ENCODE measurements at places on chromosomes 12 and 14. TPM values are rescaled to one million over a fixed set of nuclear protein-coding genes. Genes with fewer than 3 reads are reported as not detected.
A peak's percentile ranks its signal among the peaks of the same experiment; 100 is the strongest.

GRCh38 chr12:111418594-111418880, 12.8 kb downstream of the SH2B3 start:
- DNase-seq = no peak

- no peak for DNase-seq
Measured at GRCh38 chr14:96852823-96853422, 55.7 kb downstream of the VRK1 start.

GRCh38 chr12:108418164-108418890, 79.2 kb upstream of the CMKLR1 start:
- DNase-seq = no peak

DNA sequence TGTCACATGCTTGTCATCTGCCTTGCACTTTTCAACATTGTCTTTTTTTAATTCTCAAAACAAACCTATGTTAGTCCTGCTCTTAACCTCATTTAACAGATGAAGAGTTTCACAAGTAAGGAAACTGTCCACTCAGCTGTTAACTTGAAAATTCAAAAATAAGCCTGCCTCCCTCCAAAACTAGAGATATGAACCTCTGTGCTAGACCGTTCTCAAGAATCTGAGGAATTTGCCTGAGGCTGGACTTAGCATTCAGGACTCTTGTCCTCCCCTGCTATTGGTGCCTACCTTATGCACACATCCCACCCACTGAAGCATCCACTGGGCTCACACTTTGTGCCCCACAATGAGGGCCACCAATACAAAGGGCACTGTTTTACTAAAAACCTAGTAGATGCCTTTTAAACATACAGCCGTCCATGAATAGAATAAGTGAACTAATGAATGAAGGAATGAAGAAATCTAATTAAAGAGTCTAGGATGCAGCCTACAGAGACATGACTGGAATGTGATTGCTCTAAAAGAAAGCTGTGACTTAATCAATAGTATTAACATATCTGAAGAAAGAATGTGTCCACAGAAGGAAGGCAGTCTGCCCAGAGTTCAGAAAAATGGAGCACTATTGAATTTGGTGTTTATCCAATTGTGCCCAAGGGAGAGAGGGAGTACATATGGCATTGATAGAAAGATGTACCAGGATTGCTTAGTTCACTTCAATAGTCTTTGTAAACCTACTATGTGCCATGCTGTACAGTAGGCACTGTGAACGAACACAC, 238.5 kb downstream of the SPTSSA start:
- no peak for DNase-seq

Gene DIO3
- polyA plus RNA-seq = 0.21 TPM

- peak; percentile 93 for DNase-seq
Measured at GRCh38 chr14:93752980-93753561, 35.2 kb downstream of the PRIMA1 start.

- DNase-seq = no peak
Measured at GRCh38 chr12:117521867-117522266, 160.4 kb upstream of the NOS1 start.

Gene RNASE3
- polyA plus RNA-seq = 0.12 TPM

DNA sequence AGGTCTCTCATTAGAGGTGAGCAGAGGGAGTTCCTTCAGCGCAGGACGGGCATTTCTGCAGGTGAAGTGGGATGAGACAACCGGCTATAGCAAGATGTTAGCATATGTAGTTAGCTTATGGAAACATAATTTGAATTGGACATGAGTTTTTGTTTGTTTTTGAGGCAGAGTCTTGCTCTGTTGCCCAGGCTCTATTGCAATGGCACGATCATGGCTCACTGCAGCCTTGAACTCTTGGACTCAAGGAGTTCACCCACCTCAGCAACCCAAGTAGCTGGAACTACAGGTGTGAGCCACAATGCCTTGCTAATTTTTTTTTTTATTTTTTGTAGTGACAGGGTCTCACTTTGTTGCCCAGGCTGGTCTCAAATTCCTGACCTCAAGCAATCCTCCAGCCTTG, 69.2 kb downstream of the RCOR1 start:
- DNase-seq = no peak

- DNase-seq = no peak
Measured at GRCh38 chr12:6292606-6293005, 17.9 kb upstream of the PLEKHG6 start.

- no peak for DNase-seq
Measured at GRCh38 chr14:51228890-51229289, 11.2 kb upstream of the TMX1 start.

DNA sequence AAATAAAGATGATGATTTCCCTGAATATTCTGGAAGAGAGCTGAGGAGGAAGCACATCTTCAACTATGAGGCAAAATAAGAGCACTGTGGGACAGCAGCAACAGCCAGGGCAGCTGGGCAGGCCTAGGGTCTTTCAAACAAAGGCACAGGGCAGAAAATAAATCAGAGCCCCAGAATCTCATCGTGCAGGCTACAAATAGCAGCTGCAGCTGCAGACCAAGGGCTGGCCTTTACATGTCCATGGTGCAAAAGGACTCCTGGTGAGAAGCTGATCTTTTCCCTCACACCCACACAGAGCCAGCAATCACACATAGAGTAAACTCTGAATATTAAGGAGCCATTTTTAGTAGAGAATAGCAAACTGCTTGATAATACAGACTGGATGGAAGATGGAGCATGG, 13.6 kb upstream of the MYBPC1 start:
- DNase-seq = no peak

GRCh38 chr14:74350928-74351323, 2.7 kb downstream of the VRTN start:
- DNase-seq = no peak

- DNase-seq = no peak
Measured at GRCh38 chr14:50808053-50808452, 22.9 kb downstream of the NIN start.

Gene BCL11B
- polyA plus RNA-seq = 0.04 TPM

Gene SDS
- not detected for polyA plus RNA-seq

Gene L3HYPDH
- polyA plus RNA-seq = 18.9 TPM

Gene CNTN1
- 0.04 TPM for polyA plus RNA-seq

GRCh38 chr14:73712540-73713180, 1.5 kb downstream of the PNMA1 start:
- no peak for DNase-seq

DNA sequence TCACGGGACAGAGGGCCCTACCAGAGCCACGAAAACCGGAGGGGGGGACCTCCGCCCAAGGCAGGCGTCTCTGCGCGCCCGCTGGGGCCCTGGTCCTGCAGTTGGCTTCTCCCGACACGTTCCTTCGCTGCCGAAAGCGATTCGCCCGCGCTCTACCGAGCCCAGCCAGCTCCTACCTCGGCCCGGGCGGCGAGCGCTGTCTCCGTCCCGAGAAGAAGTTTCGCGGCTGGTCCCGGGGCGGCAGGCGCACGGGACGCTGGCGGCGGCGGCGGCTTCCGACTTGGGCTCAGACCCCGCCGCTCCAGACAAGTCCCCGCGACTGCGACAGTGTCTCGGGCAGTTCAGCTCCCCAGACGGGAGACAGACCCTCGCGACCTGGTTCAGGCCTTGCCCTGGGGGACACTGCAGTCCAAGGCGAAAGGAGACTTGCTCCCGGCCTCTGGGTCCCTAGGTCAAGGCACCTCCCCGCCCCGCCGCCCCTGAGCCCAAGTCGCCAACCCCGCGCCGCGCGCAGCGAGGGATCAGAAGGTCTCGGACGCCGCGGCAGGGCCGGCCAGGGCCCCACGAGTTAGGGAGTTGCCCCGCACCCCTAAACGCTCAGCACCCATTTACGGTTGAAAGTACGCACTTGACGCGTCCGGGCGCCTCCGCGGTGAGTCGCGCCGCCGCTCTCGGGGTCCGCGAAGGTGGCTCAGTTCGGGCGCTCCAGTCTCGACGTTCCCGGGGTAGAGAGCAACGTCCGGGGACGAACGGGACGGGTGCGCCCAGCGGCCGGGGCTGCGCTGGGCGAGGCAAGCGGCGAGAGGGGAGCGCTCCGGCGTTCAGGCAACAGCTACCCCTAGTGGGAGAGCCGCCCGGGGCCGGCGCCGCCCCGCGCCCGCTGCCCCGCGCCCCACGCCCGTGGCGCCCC, 1.4 kb upstream of the DIO3 start:
- DNase-seq = no peak

Gene CIDEB
- polyA plus RNA-seq = 3.2 TPM

GRCh38 chr12:50985322-50985721, 33.0 kb downstream of the HIGD1C start:
- DNase-seq = no peak

DNA sequence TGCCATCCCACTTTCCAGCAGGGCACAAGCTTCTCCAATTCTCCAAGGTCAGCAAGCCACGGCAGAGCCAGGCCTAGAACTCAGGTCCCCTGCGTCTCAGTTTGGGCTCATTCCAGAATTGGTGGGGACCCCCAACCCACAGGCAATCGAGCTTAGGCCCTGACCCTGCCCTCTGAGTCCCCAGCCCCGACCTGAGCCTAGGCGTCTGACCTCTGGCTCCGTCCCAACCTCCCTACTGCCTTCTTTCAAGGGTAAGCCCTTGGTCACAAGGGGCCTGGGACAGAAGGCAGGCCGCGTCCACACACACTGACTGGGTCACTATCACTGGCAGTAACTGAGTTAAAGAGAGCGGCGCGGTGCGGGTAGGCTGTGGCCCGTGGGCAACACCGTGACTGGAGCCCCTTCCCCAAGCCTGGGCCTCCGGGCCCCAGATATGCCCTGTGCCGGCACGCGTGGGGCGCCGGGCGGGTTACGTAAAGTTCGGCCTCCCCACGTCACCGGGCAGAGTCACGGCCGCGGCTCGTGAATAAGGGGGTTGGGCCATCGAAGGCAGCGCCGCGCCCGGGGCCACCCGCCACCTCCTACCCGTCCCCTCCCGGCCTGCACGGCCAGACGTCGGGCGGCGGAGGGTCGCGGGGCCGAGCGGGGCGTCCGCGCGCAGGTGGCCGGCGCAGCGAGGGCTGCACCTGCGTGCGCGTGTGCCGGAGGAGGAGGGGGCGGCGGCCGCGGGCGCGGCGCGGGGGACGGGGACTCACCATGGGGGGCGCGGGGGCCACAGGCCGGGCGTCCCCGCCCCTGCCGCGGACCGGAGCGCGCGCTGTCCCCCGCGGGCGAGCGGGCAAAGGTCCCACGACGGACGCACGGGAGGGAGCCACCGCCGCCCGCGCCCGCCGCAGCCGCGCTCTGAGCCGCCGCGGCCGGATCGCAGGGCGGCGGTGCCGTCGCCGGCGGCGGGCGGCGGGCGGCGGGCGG, 516 bp downstream of the ANKRD9 start:
- peak; percentile 71 for DNase-seq

DNA sequence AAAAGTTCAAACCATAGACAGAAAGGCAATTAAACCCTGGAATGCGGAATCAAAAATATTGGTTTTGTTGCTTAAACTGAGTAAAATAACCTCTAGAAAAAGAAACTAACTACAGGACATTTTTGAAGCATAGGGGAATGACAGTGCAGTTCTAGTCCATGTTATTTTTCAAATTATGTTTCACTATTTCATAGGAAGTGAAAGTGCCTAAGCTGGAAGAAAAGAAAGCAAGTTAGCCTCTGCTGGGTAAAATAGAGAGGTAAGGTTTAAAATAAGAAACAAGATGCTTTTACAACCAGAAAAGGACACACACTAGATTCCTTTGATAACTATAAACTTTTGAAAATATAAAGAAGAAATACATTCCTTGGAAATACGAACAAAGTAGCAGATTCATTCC, 1.1 kb downstream of the CLECL1 start:
- no peak for DNase-seq

- DNase-seq = peak; percentile 93
Measured at GRCh38 chr14:103121846-103122584, 1.2 kb upstream of the TNFAIP2 start.

Gene HOXC12
- not detected for polyA plus RNA-seq

Gene RASSF9
- polyA plus RNA-seq = 1.4 TPM

Gene NID2
- polyA plus RNA-seq = 17.3 TPM

DNA sequence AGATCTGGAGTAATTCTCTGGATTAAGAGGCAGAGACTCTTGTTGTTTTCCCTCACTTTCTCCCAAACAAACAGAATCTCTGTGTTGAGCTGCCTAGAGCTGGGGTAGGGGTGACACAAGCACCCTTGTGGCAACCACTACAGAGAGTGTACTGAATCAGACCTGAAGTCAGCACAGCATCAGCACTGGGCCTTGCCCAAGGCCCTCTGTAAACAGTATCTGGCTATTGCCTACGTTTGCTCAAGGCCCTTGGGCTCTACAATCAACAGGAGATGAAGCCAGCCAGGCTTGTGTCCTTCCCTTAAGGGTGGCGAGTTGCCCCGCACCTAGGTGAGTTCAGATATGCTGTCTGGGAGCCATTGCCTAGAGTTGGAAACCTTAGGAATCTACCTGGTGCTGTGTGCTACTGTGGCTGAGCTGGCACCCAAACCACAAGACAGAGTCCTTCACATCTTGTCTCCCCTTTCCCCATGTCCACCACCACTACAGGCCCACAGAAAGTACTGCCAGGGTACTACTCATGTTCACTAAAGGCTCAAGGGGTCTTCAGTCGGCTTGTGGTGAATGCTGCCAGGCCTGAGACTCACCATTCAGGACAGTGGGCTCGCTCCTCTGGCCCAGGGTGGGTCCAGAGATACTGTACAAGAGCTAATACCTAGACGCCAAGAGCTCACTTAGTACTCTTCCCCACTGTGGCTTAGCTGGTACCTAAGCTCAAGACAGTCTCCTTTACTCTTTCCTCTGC, 206.8 kb downstream of the SYNE2 start:
- no peak for DNase-seq

DNA sequence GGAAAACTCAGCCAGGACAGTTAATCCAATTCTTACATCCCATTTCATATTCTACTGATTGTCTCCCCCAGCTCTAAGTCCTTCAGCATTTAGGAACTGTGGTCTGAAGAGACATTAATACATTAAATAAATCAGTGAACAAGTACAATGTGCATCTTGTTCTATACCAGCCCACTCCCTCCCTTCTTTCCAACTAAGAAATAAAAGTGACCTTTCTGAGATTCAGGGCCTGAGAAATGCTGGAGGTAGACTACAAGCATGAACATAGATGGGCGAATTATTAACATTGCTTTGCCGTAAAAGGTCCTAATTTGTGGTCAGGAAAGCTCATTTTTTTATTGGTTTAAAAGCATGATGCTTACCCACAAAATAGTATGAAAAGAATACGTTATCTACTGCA, 113.1 kb downstream of the NELL2 start:
- no peak for DNase-seq

Gene DYRK4
- polyA plus RNA-seq = 52.5 TPM

- peak; percentile 86 for DNase-seq
Measured at GRCh38 chr14:21038441-21039422, 3.4 kb upstream of the RNASE7 start.

GRCh38 chr14:54798465-54799124, 104.0 kb downstream of the GCH1 start:
- no peak for DNase-seq

GRCh38 chr12:41794336-41794735, 350.3 kb downstream of the GXYLT1 start:
- no peak for DNase-seq

- no peak for DNase-seq
Measured at GRCh38 chr14:105601360-105602242, 75.2 kb downstream of the TMEM121 start.

- no peak for DNase-seq
Measured at GRCh38 chr12:47910486-47910885, 5.7 kb upstream of the VDR start.

Data from heart left ventricle (tissue), 16 donors.